CD8-positive, alpha-beta T cell (primary cell): ENCODE measurements at places on chromosomes 7 and 10.
A peak's percentile ranks its signal among the peaks of the same experiment; 100 is the strongest.

- no peak for DNase-seq
These were observed at the start of gene RELN for GRCh38 chr7:103989200-103989784. Gene RELN, minus strand, starts transcription at chr7:103989658. Its CDS starts 302 bp downstream, at chr7:103989356.

GRCh38 chr10:126062131-126063032 is 166.0 kb downstream of the FANK1 start:
- no peak for DNase-seq

- DNase-seq, result no peak
These were observed 34.8 kb upstream of the LAMB1 start for GRCh38 chr7:108037741-108038140.

- DNase-seq, result no peak
These were observed 90.8 kb upstream of the KDM7A start for GRCh38 chr7:140267381-140268226.

DNA sequence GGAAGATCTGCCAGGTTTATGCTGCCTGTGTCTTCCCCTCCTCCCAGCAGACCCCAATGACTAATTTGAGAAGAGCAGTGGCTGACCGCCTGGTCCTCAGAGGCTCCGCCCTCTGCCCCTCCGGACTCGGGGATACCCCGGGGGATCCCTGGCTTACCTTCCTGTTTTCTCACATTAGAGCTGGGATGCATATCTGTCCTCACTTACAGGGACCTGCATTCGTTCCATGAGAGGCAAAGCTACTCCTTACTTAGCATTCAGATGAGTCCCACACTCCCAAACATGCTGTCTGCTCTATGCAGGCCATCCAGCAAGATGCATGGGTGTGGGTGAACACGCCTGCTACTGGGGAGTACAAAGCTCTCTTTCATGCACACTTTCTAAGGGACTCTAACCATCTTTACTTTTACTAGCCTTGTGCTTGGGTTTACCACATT is 24.0 kb downstream of the VOPP1 start:
- DNase-seq, result no peak

DNA sequence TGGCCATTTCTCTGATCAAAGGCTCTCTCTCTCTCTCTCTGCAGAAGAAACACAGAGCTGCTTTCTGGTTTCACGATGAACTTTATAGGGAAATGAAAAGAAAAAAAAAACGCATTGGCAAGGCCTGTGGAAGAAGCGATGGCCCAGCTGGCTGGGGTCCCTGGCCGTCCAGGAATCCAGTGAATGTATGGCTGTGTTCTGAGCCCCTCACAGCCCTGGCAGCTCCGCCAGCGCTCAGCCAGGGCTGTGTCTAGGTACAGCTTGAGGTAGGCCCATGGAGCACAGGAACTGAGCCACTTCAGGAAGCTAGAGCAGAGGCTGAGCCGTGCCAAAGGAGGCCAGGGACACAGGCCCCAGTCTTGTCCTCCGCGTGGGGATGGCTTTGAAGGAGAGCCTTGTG is 13.1 kb upstream of the UCMA start:
- DNase-seq, result no peak

DNA sequence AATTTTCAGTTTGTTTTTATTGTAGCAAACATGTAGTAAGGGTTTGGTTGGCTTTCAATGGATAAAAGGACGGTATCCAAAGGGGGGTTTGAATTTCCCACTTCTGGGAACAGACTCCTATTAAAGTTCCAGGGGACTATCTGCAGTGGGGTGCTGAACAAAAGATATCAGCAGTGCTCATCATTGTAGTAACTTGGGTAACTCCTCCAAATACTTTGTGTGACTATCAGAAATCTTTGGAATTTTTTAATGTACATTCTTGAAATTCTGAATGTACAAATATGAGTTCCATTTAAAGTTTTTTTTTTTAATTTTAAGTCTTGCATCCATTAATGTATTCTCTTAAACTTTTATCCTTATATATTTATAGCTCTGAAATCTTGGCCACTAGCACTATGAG is 42.1 kb downstream of the CYP51A1 start:
- DNase-seq, result no peak

GRCh38 chr7:113521468-113521867 is 397.3 kb downstream of the PPP1R3A start:
- no peak for DNase-seq

DNA sequence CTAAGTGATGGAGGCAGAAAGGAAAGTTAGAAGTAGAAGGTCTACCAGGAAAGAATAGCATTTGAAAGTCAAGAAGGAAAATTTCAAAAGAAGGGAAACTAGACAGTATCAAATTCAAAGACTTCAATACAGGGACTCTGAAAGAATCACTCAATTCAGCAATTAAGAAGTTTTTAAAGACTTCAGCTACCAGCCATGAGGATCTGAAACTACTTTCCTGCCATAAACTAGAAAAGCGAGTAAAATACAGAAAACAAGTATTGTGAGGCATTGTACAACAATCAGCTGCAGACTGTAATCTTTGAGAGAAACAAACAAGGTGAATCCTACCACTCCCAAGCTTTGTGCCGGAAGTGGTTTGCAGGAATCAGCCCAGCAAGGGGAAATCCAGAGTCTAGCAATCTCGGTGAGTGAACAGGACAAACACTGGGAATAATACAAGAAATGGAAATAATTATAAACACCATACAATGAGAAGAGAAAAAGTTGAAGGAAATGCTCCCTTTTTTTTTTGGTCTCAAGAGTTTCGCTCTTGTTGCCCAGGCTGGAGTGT is 62.4 kb downstream of the ARHGAP12 start:
- DNase-seq, result no peak

DNA sequence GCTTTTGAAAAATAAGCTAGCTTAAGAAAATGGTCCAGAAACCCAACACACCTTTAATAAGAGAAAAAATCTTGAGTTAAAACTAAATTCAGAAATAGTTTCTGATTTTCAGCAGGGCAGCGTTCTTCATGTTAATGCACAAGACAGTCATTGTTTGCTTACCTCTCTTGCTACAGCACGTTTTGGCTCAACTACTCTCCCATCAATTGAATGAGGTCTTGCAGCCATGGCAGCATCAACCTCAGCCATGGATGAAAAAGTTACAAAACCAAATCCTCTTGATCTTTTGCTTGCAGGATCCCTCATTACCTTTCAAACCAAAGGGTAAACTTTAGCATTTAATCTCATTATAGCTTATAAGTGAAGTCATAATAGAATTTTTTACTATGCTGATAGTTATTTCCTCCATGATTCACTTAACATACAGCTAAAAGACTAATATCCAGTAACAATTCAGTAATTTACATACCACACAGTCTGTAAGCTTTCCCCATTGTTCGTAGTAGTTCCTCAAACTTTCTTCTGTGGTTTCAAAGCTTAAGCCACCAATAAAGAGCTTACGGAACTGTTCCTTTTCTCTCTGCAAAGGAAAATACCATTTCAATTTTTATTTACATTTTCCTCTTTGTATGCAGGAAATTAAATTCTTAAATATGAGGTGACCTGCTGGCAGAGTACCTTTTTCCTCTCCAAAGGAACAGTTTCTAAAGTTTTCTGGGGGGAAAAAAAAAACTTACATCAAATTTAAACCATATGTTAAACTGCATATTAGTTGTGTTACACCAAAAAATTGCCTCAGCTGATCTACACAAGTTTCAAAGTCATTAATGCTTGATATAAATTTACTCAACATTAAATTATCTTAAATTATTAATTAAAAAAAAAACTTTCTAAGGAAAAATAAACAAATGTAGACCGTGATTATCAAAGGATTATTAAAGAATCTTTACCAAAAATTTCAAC is 3.1 kb downstream of the HNRNPA2B1 start:
- DNase-seq, result no peak

DNA sequence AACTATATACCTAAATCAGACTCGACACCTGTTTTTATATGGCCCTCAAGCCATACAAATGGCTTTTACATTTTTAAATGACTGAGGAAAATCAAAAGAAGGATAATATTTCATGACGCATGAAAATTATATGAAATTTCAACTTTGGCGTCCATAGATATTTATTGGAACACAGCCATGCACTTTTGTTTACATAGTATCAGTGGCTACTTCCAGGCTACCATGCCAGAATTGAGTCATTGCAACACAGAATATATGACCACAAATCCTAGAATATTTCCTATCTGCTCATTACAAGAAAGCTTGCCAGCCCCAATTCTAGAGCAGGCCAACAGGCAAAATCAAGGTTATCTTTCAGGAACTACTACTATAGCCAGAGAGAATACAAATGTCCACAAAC is 29.3 kb downstream of the AFAP1L2 start:
- DNase-seq, result no peak

DNA sequence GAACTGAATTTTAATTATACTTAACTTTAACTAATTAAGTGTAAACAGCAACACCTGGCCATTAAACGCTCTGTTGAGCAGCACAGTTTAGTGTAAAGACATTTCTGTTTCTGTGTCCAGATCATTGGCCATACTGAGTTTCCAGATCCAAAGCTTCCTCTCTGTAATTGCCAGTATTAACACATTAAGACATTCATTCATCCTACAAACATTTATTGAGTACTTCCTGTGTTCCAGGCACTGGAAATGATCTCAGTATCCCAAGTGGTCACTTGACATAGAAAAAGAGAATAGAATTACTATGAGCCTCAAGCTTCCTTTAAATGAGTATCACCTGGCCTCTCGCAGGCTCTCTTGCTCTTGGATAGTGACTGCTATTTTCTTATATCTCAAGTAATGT is 618.1 kb downstream of the SORCS3 start:
- DNase-seq, result no peak

GRCh38 chr10:46319389-46319788 is 32.6 kb downstream of the ANTXRL start:
- DNase-seq, result no peak

DNA sequence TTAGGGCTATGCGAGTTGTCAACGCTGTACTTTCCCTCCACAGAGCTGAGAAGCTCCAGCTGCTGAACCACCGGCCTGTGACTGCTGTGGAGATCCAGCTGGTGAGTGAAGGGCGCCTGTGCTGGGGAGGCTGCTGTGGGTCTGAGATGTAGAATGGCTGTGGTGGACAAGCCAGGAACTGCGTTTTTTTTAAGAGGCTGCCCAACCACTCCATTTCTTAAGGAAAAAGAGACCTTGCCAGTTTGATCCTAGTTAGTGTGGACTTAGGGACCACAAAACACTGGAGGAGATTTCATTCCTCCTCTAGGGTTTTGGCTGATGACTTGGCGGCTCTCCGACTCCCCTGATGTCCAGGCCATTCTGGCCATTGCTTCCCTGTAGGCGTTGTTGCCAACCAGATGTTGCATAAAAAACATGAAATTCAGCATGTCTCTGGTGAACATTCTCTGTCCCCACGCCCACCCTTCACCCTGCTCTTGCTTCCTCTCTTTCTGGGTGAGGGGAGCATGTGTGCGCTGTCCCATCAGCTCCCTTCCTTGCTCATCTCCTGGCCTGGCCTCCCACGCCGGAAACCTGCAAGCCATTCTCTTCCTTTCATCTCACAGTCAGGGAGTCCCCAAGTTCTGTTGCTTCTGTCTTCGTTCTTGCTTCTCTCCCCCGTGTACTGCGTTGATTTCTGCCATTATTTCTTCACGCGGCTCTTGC is 30.9 kb downstream of the CRCP start:
- DNase-seq, result no peak

DNA sequence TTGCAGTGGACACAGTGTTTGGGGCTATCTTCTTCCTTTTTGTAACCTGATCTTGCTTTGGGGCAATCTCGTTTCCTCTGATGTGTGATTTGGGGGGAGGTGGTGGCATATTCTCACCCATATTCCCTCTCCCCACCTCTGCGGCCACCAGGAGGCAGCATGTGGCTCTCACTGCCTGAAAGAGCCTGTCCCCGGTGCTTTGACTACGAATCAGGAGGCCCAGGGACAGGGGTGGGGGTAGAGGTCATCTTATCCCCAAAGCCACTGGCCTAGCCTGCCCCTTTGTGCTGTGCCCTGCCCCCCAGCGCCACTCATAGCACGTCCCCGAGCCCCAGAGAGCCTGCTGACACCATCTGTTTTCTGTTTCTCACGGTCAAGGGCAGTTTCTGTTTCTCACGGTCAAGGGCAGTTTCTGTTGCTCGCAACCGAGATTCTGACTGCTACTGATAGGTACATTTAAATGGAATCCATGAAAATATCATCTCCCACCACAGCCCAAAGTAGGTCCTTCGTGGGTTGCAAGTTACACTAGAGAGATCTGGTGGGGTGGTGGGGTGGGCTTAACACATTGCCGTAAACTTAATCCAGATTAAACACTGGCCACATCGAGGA is 28.2 kb downstream of the PHYH start:
- DNase-seq, result peak; percentile 25

DNA sequence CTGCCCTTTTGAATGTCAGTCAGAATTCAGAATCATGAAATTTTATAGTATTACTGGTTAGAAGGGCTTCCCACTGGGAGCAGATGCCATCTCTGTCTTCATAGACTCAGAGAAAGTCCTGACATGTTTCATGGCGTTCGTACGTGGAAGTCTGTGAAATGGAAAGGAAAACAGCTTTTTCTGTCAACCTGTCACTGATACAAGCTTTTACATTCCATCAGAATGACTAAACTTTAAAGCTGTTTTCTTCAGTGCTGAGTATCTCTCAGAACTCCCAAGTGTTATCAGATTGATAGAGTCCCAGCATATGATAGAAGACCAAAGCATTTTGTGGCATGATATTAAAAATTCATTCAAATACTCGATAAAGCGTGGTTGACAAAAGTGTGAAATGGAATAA is 726.7 kb upstream of the GALNT17 start:
- DNase-seq, result no peak

- no peak for DNase-seq
These were observed 216.6 kb downstream of the MAD1L1 start for GRCh38 chr7:2016021-2016631.

- no peak for DNase-seq
These were observed 828.7 kb upstream of the LRRN3 start for GRCh38 chr7:110262251-110262650.

DNA sequence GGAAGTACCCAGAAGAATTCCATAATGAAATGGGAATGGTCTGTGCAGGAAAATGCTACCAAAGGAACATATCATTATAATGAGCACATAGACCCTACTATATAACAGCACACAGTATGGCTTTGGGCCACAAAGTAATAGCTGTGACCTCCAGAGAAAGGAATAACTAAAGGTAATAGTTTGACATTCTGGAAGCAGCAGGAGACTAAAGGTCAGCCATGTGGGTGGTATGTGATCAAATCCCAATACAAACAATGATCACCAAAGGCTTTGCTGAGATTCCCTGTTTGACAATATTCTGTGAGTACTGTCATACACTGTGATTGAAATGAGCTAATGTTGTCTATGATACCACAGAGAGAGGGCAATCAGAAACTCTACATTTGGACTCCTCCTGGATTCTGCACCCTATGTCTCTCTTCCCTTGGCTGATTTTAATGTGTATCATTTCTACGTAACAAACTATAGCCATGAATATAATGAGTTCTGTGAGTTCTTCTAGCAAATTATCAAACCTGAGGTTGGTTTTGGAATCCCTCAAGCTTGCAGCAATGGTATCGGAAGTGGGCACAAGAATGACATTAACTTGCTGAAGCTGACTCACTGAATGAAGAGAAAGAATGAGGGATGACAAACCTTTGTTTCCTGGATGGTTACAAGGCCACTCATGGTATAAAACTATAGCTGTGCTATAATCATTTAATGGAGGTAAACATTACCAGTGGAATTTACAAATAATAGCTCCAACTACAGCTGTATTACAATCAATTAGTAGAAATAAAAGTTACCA is 99.6 kb downstream of the JMJD1C start:
- no peak for DNase-seq
